CD4-positive, alpha-beta memory T cell (primary cell): ENCODE measurements at places on chromosomes 5 and 9. TPM values are rescaled to one million over a fixed set of nuclear protein-coding genes. Genes with fewer than 3 reads are reported as not detected.

DNA sequence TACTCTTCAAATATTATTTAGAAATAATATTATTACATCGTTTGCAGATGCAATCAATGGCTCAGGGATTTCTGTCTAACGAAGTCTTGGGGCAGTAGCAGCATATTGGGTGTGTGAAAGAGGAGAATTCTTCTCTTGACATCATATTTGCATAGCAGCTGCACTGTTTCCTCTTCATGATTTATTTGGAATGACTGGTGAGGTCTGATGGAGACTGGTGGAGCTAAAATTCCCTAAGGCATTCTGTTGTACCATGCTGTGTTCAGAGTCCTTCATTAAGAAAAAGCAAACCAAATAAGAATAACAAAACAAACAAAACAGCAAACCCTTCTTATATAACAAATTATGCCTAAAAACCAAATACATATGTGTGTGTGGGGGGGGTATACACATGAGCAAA, 177.6 kb downstream of the DIRAS2 start:
- no peak for DNase-seq

DNA sequence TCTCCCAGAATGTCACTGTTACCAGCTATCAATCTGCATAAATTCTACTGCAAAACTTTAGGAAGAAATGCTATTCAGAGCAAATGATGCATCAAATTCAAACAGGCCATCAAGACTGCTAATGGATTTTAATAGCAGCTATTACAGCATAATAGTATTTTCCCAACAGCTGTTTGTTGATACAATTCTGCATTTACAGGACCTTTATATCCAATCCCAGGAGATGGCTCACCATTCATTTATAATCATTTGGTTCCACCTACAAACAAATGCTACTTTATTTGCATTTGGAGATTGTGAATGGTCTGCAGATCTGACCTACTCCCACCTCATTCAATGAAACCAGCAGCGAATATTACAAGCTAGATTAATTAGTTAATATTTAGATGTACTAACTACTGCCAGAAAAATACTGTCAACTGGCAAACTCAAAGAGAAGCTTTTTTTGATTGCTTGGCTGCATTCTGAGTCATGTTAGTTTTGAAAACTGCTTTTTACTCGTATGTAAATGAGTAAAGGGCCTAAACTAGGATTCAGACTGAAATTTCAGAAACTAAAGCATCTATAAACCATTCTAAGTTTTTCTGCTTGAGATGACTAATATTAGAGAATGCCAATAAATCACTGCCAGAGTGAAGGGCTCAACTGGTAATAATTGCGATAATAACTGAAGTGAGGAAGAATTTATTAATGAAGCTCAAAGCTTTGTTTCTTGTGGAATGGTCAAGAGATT, 7.1 kb upstream of the PCA3 start:
- DNase-seq: no peak

DNA sequence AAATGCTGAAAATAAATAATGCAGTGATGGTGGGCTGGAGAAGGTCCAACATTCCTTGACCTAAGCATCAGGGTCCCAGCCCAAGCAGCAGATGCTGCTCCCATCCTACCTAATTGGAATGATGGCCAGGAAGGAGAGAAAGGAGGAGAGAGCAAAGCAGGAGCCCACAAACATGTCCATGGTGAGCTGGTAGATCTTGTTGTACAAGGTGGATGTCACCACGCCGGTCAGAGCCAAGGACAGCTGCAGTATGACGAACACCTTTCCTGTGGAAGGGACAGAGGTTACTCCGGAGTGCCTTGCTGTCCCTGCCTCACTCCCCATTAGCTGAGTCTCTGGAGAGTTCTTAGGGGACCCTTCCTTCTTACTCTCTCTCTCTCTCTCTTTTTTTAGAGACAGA, 4.3 kb downstream of the SLC46A2 start:
- no peak for DNase-seq

DNA sequence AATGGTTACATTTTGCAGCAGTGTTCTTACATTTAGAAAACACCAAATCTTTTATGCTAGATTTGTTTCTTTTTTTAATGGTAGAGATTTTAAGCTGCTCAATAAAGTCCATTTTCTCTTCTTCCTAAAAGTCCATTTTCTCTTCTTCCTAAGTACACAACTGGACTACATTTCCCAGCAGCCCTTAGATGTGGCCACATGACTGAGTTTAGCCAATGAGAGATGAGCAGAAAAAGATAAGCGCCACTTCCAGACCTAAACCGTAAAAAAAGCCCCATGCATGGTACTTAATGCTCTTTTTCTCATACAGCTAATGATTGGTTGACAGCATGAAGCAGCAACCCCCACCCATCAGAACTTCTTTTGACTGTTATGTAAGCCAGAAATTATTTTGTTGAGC, 206.7 kb downstream of the FAM114A2 start:
- DNase-seq: no peak

The OLFML2A gene
- polyA plus RNA-seq: not detected

DNA sequence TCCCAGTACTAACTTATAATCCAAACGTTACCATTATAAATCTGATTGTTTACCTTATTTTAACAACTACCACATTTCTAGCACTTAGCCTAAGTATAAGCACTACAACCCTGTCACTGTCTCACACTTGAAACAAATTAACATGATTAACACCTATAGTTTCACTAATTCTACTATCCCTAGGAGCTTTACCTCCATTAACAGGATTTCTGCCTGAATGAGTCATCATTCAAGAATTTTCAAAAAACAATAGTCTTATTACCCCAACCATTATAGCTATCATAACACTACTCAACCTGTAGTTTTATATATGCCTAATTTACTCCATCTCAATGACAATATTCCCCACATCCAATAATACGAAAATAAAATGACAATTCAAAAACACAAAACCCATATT, 89.6 kb downstream of the INSL6 start:
- no peak for DNase-seq

DNA sequence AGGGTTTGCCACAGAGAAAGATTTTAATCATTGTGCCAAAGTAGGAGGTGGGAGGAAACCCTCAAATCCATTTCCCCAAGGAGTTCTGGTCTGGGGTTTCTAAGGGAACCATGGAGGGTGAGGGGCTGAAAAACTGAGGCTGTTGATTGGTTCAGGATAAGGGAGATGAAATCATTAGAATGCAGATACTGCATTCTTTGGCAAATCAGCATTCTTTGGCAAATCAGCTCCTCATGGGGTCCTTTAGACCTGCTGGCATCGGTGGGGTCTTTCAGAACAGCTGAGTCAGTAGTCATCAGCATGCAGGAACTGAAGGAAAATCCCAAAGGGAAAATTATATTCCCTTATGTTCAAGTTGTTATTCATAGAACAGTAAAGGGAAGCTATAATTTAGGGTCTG, 585.5 kb downstream of the ISL1 start:
- DNase-seq: no peak

The OR1Q1 gene
- polyA plus RNA-seq: not detected

DNA sequence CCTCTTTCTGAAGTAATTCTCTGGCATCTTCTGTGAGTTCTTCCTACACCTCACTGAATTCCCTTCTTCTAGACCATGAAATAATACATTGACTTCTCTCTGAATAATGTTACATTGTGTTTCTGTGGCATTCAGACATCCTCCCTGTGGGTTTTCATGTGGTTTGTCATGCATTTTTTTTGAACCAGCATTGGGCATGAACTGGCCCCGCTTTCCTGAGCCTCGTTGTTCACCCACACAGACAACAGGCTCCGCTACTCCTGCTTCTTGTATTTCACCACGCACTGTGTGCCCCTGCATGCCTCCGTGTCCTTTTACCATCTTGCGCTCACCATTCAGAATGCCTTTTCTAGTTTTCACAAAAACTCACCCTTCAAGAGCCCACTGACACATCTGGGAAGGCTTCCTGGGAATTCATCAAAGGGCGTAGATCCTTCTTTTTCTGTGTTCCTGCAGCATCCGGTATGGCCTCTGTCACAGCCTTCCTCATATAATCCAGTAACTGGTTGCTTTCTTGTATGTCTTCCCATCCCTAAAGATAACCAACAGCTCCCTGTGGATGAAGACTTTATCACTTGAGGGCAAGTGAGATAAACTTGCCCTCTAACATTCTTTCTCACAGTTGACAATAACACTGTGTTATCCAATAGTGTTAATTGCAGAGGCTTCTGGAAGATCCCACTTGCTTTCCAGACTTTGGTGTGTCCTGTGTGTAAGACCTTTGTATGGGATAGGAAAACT, 51.5 kb upstream of the ADAMTSL1 start:
- no peak for DNase-seq

GRCh38 chr9:68841276-68842052, 136.4 kb downstream of the PIP5K1B start:
- DNase-seq: no peak

The CA9 gene
- polyA plus RNA-seq: not detected

DNA sequence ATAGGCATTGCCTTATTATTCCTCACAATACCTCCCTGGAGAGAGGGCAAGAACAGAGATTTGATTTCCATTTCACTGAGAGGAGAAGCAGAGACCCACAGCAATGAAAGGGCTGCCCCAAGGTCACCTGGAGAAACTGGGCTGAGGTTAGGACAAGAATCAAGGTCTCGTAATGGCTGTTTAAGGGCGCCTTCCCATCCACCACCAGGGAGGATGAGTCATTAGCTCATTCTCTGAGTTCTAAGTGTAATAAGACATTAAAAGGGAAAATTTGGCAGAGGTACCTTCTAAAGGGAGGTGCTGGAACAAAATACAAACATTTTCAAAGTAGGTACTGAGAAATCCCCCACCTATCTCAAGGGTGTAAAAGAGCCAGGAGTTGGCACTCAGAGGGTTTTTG, 52.6 kb upstream of the TCERG1 start:
- DNase-seq: no peak

GRCh38 chr9:11758016-11758415, 935.2 kb upstream of the TYRP1 start:
- no peak for DNase-seq

DNA sequence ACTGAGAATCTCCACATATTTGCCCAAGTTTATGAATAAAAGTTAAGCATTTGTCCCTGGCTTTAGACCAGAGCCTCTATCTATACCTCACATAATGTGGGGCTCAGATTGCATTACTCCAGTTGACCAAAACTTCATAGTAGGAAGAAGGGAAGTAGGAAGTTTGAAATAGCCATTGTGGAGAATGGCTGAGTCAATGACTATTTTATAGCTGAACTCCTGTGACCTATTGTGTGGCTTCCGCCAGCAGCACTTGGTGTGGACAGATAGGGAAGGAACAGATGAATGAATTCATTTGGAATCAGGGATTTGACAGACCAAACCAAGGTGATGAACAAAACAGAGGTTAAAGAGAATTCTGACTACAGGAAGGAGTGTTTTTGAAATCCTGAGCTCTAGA, 92.9 kb upstream of the LPAR1 start:
- no peak for DNase-seq

The TRIP13 gene
- polyA plus RNA-seq: not detected

GRCh38 chr9:91212596-91213243, 149.0 kb downstream of the AUH start:
- no peak for DNase-seq

DNA sequence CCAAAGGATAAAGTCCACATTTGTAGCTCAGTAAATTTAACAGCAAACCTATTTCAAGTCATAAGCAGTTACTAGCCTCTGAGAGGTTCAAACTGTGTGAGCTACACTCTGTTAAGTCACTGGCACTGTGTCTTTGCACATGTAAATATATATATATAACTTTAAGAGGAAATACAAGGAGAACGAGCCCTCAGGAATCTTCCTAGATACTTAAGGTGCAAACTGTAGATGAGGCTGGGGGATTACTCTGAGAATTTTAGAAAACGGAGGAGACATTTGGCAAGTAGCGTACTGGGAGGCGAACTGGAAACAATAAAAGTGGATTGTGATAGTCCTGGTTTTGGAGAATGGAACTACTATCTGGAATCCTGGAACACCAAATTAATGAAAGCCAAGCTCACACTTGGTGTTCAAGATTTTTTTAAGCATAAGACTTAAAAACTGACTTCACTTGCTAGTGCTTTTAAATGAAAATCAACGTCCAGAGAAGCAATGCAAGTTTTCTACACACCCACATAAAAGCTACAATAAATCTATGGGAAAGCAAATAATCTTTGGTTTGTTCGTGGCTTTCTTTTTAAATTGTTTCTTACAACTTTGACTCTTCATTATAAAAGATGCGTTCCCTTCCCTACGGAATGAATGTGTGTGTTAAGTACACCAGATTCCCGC, 1057.0 kb upstream of the DMAC1 start:
- no peak for DNase-seq

The SAXO1 gene
- polyA plus RNA-seq: 0.34 TPM

DNA sequence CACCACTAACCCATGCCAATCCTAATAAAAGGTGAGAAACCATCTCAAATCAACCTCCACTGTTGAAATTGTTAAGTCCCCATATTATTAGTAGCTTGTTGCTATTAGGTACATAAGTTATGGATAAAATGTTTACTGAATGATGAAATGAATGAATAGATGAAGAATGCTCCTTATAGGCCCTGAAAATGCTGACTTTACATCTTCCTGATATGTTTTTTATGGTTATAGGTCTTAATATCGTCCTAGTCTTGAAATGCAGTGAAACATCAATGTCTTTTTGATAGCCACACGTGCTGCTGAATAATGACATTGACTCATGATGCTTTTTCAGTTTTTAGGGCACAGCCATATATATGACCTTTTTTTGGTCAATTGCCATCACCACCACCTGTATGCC, 277.7 kb downstream of the SAXO1 start:
- no peak for DNase-seq

- no peak for DNase-seq
Observed at GRCh38 chr5:74316064-74316603, 324.4 kb downstream of the ENC1 start.

The SPATA31E1 gene
- not detected for polyA plus RNA-seq

The SLC6A19 gene
- not detected for polyA plus RNA-seq

The EGR1 gene
- polyA plus RNA-seq: not detected

DNA sequence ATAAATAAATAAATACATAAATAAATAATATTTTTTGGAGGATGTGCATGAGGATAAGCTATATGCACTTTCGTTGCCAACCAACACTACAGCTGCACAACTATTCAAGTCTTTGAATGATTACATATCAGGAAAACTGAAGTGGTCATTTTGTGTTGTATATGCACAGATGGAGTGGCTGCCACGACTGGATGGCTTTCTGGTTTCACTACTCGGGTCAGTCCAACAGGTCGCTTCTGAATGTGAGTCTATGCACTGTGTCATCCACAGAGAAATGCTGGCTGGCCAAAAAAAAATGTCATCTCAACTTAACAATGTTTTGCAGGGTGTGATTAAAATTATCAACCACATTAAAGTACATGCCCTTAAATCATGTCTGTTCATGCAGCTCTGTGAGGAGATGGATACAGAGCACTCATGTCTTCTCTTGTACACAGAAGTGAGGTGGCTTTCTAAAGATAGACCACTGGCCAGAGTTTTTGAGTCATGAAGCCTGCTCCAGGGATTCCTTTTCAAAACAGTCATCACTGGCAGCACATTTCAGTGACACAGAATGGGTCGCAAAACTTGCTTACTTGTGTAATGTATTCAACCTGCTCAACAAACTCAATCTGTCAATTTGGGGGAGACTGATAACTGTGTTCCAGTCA, 589.8 kb upstream of the CYLC2 start:
- DNase-seq: no peak

- DNase-seq: no peak
Observed at GRCh38 chr9:68750255-68750654, 45.2 kb downstream of the PIP5K1B start.

The ADGRD2 gene
- not detected for polyA plus RNA-seq

- DNase-seq: no peak
Observed at GRCh38 chr9:77152289-77152688, 25.0 kb upstream of the VPS13A start.
